ENCODE measurements at places on chromosomes 16 and 17.

GRCh38 chr16:4687946-4688673 is 5.3 kb upstream of the NUDT16L1 start:
- no peak for DNase-seq

GRCh38 chr17:80187090-80187489 is 17.3 kb downstream of the CARD14 start:
- no peak for DNase-seq

GRCh38 chr16:67833030-67833414 is 9.1 kb upstream of the THAP11 start:
- peak; percentile 11 for DNase-seq

- DNase-seq: no peak
These were observed 9.3 kb downstream of the CEP295NL start for GRCh38 chr17:78893684-78894083.

- no peak for DNase-seq
These were observed 230.3 kb downstream of the MRTFB start for GRCh38 chr16:14301169-14302030.

- DNase-seq: no peak
These were observed 19.9 kb downstream of the BRIP1 start for GRCh38 chr17:61843435-61843834.

DNA sequence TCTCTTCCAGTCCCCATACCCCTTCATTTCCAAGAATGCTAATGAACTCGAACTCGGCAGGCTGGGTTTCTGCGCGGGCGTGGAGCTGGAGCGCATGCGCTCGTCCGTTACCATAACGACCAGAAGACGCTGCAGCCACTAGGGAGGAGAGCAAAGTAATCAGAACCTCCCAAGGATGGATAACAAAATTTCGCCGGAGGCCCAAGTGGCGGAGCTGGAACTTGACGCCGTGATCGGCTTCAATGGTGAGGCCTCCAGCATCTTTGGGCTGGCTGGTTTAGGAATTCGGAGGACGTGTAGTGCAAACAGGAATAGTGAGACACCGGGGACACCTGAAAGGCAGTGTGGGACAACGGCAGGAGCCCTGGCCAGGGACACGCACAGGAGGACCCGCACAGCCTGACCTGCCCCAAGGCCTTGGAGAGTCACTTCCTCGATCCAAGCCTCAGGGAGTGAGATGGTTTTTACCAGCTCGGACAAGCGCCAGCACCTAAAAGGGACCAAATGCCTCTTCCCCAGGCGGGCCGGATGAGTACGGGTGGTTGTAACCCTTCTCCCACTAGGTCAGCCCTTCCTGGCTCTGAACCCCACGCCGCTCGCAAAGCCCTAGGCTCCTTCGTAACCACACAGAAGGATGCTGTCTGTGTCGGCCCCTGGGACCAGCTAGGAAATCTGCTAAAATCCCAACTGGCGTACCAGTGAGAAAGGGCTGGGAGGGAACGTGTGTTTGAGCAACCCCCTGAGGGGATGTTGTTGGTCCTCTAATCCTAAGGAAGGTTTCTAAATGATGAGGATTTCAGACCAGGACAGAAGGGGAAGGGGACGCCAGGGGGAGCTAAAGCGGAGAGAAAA is at the start of gene CFAP52:
TSS of gene CFAP52 (plus strand) at position 122 of the 852 bp plus-strand sequence. CDS start at position 176, 54 bp downstream.
- no peak for DNase-seq

- DNase-seq: no peak
These were observed at the start of gene ZNF629 for GRCh38 chr16:30786936-30787612. ZNF629 (minus strand) TSS chr16:30787205; CDS start chr16:30784482, 2,723 bp downstream.
